ENCODE measurements at places on chromosomes 5 and 9.
A peak's percentile ranks its signal among the peaks of the same experiment; 100 is the strongest.

GRCh38 chr5:144971108-144971850, 800.6 kb downstream of the KCTD16 start:
- no peak for DNase-seq

GRCh38 chr5:169503886-169504285, 79.7 kb upstream of the SPDL1 start:
- no peak for DNase-seq

- DNase-seq: no peak
These were observed 3.8 kb downstream of the SPRY4 start for GRCh38 chr5:142320851-142321560.

GRCh38 chr5:59125011-59125961, 542.4 kb downstream of the RAB3C start:
- no peak for DNase-seq

DNA sequence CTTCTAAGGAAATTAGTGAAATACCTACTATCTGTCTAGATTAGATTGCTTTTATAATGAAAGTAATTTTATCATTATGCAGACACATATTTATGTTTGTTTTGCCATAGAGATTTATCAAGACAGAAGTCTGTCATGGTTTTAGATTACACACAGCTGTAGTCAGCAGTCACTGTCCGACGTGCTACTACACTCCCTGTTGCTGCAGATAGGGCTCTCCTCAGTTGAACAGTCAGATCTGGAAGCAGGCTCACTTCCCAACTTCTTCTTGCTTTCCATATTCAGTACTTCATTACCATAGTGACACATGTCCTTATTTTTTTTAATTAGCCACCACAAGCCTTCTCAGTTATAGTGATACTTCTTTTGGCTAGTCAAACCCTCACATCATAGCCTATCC, 329.9 kb upstream of the ITGA1 start:
- DNase-seq: no peak

DNA sequence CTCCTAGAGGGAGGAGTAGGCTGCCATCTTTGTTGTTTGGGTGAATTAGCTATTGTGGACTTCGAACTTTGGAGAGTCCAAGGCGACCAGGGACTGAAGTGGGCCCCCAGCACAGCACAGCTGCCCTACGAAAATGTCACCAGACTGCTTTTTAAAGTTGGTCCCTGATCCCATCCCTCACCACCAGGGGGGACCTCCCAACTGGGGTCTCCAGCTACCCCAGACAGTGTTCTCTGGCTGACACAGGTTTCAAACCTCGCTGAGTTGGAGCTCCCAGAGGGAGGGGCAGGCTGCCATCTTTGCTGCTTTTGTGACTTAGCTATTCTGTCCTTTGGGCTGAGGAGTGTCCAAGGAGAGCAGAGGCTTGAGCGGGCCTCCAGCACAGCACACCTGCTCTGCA, 45.7 kb upstream of the ADRB2 start:
- DNase-seq: no peak

- no peak for DNase-seq
These were observed 57.6 kb downstream of the IL31RA start for GRCh38 chr5:55908804-55909203.

GRCh38 chr5:100584069-100584468, 48.9 kb downstream of the FAM174A start:
- DNase-seq: no peak

DNA sequence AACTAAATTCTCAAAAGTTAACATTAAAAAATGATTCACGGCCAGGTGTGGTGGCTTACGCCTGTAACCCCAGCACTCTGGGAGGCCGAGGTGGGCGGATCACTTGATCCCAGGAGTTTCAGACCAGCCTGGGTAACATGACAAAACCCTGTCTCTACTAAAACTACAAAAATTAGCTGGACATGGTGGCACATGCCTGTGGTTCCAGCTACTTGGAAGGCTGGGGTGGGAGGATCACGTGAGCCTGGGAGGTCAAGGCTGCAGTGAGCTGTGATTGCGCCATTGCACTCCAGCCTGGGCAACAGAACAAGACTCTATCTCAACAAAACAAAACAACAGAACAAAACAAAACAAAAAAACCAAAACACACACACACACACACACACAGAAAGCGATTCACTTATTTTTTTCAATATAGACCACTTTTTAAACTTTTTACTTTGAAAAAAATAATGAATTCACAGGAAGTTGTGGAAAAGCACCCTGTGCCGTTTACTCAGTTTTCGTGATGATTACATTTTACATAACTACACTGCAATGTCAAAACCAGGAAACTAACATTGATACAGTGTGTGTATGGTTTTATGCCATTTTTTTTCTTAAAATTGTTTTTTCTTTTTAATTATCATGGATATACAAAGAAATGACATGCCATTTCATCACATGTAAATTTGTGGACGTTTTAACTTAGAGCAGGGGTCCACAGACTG, 73.7 kb downstream of the TENT4A start:
- peak; percentile 24 for DNase-seq

GRCh38 chr5:68376935-68377334, 161.4 kb downstream of the PIK3R1 start:
- DNase-seq: no peak

DNA sequence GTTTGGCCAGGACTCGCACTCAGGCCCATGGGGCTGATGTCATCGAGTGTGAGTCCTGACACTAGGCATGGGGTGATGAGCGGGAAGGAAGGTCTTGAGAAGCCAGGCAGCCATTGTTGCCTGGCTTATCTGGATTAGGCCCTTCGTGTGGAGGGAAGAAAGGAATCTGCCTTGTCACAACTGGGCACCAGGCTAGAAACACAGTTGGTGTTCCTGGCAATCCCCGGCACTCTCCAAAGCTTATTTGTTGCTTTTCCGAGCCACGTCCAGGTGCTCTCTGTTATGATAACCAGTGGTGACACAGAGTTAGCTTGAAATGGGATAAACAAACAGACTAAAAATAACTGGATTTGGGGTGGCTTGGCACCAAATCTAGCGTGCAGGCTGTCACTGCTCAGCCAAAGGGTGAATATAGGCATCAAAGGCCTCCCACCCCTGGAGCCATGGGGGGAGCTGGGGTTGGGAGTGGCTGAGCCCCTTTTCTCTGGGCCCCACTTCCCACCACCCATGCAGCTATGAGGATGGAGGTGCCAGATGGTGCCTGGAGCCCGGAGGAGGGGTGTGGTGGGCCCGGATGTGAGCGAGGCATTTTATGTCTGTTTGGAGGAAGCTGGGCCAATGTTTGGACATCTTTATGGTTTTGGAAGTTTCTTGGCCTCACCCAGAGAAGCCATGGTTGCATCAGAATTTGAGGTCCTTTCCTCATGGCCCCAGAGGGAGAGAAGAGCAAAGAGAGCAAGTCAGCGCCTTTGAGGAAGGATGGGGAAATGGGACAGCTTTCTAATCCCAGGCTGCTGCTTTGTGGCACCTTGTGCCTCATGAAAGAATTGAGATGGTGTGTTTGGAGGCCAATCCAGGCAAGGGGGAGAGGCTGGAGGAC, 98.0 kb upstream of the PITX1 start:
- no peak for DNase-seq

DNA sequence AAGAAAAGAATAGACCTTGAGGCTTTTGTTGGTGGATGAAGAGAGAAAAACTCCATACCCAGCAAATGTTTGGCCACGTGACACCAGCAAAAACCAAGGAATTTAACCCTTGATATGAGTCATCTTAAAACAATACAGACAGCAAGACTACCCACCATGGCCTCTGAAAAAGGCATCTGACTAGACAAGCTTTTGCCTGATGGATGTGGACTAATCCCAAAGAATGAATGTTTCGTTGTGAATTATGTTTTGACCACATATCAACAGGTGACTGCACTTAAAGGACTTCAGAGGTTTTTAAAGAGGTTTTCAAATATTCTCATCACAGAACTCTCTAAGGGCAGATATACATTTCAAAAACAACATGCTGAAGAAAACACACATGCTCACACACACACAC, 33.0 kb upstream of the SLC1A3 start:
- DNase-seq: no peak

- no peak for DNase-seq
These were observed 12.9 kb upstream of the ERBIN start for GRCh38 chr5:65913519-65913918.

- no peak for DNase-seq
These were observed 54.3 kb downstream of the MTMR12 start for GRCh38 chr5:32258424-32258823.

DNA sequence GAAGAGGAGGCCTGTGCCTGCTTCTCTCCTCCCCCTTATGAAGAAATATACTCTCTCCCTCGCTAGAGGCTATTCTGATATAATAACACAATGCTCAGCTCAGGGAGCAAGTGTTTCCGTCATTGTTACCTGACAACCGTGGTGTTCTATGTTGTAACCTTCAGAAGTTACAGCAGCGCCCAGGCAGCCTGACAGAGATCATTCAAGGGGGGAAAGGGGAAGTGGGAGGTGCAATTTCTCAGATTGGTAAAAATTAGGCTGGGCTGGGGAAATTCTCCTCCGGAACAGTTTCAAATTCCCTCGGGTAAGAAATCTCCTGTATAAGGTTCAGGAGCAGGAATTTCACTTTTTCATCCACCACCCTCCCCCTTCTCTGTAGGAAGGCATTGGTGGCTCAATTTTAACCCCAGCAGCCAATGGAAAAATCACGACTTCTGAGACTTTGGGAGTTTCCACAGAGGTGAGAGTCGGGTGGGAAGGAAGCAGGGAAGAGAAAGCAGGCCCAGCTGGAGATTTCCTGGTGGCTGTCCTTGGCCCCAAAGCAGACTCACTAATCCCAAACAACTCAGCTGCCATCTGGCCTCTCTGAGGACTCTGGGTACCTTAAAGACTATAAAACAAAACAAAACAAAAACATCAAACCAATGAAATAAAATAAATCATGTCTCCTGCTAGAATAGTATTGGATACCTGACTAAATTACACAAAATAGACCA, 1.3 kb downstream of the TMEM174 start:
- DNase-seq: no peak

DNA sequence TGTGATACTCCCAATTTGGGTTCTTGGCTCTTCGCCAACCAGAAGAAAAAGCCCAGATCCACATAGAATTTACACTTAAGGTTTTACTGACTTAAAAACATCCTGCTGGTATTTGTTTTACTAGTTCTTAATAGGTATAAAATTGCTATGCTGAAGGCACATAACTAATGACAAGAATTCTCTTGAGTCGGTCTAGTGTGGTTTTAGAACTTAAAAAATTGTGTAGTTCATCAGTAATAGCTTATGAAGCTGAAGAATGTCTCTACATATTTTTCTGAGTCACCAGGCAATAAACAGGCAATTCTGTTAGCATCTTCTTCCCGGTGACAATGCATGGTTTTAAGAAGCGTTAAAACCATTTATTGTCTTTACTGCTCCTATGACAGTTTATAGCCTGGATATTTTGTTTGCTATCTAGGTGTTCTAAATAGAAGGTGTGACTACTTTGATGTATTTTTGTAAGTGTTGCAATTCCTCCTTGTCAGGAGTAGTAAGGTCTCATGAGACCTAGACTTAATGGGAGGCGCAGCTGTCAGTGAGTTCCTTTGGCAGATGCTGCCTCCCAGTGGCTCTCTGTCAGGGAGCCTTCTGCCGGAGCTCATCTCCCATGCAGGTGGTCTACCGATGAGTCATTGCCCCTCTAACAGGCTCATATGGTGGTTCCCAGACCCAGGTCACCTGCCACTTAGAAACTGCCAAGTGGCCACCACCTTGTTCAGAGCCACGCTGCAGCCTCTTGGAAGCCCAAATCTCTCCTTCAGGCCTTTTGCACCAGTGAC, 173.8 kb downstream of the MAST4 start:
- DNase-seq: no peak

GRCh38 chr5:78178356-78178755, 116.1 kb downstream of the AP3B1 start:
- no peak for DNase-seq

GRCh38 chr5:74056789-74057164, 430.8 kb downstream of the ARHGEF28 start:
- no peak for DNase-seq

DNA sequence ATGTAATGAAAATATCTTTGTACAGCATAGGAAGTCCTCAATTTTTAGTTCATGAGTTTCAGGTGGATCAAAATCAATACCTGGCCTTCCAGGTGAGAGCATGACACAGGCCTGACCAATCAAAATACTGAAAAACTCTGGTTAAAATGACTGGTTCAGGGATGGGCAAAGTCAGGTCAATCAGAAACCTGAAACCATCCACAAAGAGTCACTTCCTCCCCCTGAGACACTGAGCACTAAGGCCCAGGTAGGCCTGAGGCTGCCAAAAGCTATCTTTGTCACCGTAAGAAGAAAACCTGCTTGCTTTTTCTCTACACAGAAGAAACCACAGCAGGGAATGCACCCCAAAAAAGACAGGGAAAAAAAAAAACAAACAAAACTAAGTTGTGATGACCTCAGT, 444.8 kb downstream of the TLR4 start:
- no peak for DNase-seq

- DNase-seq: no peak
These were observed 22.6 kb downstream of the PTGS1 start for GRCh38 chr9:122393284-122393983.

DNA sequence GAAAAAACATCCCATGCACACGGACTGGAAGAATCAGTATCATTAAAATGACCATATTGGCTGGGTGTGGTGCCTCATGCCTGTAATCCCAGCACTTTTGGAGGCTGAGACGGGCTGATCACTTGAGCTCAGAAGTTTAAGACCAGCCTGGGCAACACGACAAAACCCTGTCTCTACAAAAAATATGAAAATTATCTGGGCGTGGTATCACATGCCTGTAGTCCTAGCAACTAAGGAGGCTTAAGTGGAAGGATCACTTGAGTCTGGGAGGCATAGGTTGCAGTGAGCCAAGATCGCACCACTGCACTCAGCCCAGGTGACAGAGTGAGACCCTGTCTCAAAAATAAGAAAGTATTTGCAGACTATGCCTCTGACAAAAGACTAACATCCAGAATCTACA, 68.4 kb downstream of the TTC39B start:
- DNase-seq: no peak

DNA sequence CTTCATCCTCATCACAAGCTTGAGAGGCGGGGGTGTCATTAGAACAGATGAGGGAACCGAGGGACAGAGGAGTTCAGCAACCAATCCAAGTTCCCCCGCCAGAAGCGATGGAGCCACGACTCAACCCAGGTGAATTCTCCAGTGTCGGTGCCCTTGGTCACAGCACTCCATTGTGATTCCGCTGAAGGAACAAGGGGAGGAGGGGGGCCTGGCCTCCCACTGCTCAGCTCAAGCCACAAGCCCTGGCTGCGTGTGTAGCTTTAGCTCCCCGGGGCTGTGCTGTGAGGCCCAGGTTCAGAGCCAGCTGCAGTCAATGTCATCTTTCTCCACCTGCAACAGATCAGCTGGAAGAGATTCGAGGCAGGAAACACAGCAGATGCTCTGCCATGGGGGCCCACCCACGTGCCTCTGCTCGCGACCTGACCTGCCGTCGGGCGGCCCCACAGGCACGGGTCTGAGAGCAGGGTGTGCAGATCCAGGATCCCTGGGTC, 72.6 kb downstream of the GTF3C4 start:
- DNase-seq: no peak

GRCh38 chr9:116323012-116323411, 169.4 kb downstream of the PAPPA start:
- DNase-seq: no peak

DNA sequence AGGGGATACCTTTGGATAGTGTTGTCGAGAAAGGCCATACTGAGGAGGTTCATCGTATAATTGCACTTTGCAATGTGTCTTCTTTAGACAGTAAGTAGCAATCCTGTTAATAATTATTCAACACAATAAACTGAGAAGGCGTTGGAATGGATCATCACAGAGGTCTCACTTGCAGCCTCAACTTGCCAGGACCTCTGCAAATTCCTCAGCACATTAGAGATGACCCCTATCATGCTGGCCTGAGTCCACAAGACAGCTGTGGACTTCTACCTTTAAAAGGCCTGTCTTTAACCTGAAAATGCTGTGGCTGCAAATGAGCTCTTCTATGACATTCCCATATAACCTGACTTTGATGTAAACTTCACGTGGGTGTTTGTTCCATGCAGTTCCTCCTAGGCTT, 14.1 kb downstream of the SH3TC2 start:
- no peak for DNase-seq
